ENCODE measurements at places on chromosomes 16 and 17. TPM values are rescaled to one million over a fixed set of nuclear protein-coding genes. Genes with fewer than 3 reads are reported as not detected.

- DNase-seq = no peak
These were observed 146.1 kb downstream of the RAB11FIP4 start for GRCh38 chr17:31537565-31538011.

DNA sequence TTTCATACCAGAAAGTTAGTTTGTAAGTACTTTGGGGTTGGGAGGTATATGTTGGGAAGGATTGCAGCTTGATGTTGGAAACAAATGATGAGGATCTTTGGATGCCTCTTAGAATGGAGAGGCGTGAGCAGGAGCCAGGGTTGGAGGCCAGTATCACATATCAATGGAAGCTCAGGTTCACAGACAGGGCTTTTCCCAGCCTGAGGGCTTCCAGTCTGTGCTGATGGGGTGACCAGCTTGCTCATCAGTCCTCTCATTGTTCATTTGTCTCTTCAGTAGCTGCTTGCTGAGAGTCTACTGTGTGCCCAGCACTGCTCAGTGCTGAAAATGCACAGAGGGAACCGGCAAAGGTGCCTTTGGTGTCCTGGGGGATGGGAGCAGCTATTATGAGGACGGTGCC is 5.8 kb downstream of the DNAAF1 start:
- no peak for DNase-seq

- no peak for DNase-seq
These were observed 15.3 kb downstream of the TMEM204 start for GRCh38 chr16:1548727-1549126.

DNA sequence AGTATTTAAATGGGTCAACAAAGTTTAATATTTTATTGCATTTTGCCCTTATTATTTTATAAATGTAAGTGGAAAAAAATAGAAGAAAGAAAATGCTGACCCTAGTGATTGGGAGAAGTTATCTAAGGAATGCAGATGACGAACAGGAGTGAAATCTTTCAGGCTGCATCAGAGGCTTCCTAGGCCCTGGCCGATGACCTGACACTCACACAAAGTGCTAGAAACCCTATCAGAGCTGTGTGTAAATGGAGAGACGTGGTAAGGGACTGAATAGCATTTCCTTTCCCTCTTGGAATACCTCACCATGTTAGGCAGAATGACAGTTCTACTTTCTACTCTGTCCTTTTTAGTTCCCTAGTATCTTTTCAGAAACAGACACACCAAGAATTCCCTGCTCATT is 44.9 kb upstream of the CNEP1R1 start:
- no peak for DNase-seq

DNA sequence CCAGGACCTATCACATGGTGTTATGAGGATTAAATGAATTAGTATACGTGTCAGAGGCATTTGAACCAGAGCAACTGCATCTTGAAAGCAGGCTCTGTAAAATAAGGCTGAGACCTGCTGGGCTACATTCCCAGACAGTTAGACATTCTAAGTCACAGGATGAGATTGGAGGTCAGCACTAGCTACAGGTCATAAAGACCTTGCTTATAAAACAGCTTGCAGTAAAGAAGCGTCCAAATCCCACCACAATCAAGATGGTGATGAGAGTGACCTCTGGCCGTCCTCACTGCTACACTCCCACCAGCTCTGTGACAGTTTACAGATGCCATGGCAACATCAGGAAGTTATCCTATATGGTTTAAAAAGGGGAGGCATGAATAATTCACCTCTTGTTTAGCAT is 71.8 kb downstream of the IRF8 start:
- DNase-seq = no peak

DNA sequence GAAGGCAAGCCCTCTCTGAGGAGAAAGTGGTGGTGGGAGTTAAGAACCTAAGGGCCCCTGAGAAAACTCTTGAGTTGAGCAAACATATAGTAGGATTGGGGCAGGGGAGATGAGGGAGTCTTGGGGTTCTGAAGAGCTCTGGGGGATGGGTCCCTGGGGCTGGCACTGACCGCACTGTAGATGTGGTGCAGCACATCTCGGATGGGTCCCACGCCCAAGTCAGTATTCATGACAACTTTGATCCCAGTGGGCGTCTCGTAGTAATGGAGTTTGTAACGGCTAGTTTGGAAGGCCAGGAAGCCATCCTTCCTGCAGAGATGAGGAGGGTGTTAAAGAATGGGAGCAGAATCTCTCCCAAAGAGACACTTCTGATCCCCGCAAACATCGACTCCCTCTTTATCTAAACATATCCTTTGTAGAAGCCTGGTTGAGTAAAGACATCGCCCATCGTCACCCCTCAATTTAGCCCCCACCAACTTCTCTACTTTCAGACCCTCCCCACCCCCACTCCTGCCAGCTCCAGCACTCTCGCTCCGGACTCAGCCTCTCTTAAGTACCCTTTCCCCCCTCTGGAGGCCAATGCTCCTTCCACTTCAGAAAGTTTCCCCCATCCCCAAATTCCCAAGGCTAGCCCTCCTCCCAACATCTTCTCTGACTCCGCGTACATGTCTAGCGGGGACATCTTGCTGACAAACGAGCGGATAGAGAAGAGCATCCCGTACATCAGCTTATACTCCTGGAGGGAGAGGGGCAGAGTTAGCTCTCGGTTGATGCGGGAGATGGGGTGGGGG is 710 bp downstream of the TRAPPC1 start:
- no peak for DNase-seq

GRCh38 chr16:27980076-27980775 is 83.3 kb downstream of the GSG1L start:
- no peak for DNase-seq

- no peak for DNase-seq
These were observed 11.2 kb upstream of the PLEKHG4 start for GRCh38 chr16:67268136-67268579.

DNA sequence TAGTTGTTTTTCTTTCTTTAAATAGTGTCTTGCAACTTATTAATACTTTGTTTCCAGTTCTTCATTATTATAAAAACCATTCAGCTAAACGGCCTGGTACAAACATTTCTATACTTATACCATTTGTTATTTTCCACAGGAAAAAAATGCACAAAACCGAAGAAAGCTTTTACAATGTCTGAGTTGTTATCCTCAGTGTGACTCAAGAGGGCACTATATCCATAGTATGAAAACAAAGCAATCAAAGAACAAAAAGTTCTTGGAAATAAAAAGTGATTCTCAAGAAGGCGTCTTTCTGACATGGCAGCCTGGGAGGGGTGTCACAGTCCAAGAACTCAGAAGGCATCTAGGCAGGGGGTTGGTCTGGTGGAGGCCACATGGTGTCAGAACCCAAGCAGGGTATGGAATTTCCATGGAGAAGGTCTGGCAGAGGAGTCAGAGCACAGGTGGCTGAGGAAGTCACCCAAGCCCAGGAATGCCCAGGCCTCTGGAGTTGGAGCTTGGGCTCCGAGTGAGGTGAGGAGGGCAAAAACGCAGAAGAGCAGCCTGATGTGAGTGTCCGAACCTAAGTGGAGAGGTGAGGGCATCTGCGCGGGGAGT is 70.9 kb upstream of the ATP2A3 start:
- no peak for DNase-seq

DNA sequence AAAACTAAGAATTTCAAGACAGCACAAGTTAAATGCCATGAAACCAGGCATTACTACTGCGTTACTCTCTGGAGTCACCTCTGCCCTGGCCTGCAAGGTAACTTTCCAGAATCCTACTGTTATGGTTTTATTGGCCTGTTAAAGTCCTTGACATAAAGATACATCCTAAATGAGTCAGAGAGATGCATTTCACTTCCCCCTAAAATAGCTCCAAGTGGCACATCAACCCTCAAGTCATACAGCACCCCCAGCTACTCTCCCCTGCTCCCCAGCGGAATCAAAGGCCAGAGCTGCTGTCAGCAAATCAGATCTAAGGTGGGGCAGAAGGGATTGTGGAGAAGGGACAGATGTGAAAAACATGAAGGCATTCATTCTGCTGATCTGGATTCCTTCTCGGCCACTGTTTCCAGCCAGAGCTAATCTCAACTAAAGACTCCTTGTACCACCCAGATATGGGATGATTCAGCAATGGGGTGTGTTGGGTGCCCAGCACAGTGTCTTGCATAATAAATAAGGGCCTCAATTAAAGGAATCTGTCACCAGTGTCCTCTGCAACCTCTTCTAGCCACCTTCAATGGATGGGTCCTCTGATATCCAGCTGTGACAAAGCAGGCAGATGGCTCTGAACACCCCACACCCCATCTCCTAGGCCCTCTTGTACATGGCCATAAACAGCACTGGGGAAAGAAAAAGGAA is 8.5 kb upstream of the CCL1 start:
- DNase-seq = no peak

DNA sequence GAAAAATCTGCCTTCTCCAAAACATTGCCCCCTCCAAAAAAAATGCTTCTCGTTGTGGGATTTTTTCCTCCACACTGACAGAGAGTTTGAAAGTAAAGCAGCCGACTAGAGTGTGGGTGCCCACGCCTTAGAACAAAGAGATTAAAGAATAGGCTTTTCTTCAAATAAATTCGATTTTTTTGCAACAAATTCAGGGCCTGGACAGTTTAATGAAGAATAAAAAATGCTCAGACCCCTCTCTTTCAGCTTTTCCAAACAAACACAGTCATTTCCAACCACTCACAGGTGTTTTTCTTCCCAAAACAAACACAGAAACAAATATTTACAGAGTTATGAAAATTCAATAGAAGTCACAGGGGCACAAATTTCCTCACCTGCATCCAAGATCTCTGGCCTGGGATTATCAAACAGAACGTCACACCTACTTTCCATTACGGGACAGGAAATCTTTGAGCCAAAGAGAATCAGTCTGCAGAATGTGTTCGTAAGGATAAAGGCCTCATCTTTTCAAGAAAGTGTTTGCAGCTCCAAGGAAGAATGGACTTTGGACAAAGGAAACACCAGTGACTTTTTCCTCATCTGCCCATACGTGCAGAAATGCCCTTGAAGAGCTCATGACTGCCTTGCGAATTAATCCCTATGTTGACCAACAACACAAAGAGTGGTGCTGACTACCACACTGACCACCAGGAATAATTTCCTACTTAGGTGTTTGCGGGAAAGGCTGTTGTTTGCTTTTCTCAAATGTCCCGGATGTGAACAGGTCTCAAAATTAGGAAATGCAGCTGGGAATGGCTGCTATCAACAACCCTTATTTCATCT is 31.3 kb upstream of the TOX3 start:
- no peak for DNase-seq

DNA sequence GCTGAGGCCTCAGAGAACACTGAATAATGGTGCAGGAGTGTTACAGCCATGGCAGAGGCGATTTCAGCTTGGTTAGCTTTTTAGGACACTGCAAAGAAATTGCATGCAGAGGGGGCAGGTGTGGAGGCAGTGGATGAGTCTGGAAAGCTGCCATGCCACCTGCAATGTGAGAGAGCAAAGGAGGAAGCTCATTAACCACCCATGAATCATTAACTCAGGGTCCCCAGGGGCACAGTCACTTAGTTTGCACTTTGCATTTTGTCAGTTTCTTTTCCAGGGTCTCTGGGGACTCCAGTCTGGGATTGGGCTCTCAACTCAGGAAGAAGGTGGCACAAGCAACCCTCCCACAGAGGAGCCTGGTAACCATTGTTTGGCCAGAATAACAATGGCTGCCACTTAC is 132.9 kb downstream of the USP31 start:
- DNase-seq = no peak

- no peak for DNase-seq
These were observed 248.6 kb upstream of the MAF start for GRCh38 chr16:79849119-79849518.

DNA sequence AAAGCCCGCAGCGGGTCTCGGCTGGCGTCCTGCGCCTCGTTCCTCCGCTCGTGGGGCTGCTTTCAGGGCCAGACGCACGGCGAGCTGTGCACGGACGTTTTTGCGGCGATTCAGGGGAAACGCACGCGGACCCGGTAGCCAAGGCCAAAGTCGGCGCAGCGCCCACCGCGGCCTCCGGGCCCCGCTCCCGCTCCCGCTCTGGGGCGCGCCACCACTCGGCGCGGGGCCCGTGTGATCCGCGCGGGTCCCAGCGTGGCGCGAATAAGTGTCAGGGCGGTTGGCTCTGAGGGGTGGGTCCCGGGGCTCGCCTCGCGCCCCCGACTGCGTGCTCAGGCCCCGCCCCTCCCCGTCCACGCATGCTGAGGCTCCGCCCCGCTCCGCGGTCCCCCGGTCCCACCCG is 694 bp upstream of the TBCD start:
- DNase-seq = no peak

GRCh38 chr17:42849451-42850181 is 1.4 kb upstream of the AOC3 start:
- no peak for DNase-seq

DNA sequence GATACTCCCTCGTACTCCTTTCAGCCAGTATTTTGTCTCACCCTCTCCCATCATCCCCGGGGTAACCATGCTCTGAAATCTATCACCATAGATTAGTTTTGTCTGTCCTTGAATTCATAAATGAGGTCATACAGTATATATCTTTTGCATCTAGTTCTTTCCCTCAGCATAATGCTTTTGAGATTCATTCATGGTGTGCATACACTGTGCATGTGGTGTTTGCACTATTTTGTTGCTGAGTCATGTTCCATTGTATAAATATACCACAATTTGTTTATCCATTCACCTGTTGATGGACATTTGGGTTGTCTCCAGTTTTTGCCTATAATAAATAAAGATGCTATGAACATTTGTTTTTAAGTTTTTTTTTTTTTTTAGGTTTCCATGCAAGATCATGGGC is 34.2 kb upstream of the NLRP1 start:
- DNase-seq = no peak

- no peak for DNase-seq
These were observed 3.2 kb upstream of the GP1BA start for GRCh38 chr17:4928881-4929280.

- no peak for DNase-seq
These were observed 10.5 kb upstream of the TIMP2 start for GRCh38 chr17:78935419-78936323.

DNA sequence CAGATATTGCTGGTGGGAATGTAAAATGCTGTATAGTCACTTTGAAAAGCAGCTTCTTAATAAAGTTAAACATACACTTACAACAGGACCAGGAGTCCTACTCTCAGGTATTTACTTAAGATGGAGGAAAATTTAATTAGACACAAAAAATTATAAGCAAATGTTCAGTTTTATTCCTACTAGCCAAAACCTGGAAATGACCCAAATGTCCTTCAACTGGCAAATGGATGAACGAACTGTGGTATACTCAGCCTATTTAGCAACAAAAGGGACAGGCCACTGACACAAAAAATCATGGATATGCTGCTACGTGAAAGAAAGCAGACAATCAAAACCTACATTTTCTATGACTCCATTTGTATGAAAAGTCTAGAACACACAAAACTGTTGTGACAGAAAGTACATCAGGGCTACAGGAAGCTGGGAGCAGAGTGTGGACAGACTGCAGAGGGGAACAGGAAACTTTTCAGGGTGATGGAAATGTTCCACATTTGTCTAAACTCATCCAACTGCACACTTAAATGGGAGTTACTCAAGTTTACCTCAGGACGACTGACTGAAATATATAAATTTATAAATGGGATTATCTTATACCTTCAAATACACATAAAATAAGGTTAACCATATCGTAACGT is 49.3 kb upstream of the MNT start:
- no peak for DNase-seq

Gene PMP22
- 165 TPM for total RNA-seq

Gene KCNJ2
- 25.3 TPM for total RNA-seq

Gene PYDC1
- not detected for total RNA-seq

Gene DGKE
- total RNA-seq = 7.3 TPM

Gene RHBDL3
- 0.38 TPM for total RNA-seq

Gene ITGB3
- 10.9 TPM for total RNA-seq

Gene SLC2A4
- 0.85 TPM for total RNA-seq

Gene CRHR1
- not detected for total RNA-seq

Gene ICAM2
- 46.9 TPM for total RNA-seq

Gene DPEP2NB
- not detected for total RNA-seq

Gene HSD17B2
- 0.86 TPM for total RNA-seq

Gene CCT6B
- total RNA-seq = 2.0 TPM

Gene TBC1D3H
- total RNA-seq = not detected

Data from left lung (tissue), 14 donors.